ENCODE measurements at places on chromosomes 2 and 18.

GRCh38 chr18:59715445-59715844, 18.2 kb upstream of the CCBE1 start:
- no peak for DNase-seq

DNA sequence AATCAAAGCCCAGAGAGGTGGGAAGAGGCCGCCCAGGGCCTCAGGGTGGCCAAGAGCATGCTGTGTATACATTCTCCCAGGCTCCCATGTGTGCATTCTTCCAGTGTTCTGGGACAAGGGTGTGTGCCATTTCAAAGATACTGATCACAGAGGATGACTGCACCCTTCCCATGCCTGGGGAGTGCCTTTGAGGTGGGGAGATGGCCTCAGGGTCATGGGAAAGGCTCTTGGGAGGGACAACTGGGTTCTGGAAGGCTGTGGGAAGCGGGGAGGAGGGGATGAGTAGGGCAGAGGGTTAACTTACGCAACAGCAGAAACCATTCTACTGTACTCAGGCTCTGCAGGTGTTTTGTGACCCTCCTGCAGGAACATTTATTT, 40.9 kb downstream of the KLHL29 start:
- DNase-seq: no peak

- DNase-seq: no peak
Observed at GRCh38 chr2:88568179-88568578, 59.1 kb downstream of the EIF2AK3 start.

DNA sequence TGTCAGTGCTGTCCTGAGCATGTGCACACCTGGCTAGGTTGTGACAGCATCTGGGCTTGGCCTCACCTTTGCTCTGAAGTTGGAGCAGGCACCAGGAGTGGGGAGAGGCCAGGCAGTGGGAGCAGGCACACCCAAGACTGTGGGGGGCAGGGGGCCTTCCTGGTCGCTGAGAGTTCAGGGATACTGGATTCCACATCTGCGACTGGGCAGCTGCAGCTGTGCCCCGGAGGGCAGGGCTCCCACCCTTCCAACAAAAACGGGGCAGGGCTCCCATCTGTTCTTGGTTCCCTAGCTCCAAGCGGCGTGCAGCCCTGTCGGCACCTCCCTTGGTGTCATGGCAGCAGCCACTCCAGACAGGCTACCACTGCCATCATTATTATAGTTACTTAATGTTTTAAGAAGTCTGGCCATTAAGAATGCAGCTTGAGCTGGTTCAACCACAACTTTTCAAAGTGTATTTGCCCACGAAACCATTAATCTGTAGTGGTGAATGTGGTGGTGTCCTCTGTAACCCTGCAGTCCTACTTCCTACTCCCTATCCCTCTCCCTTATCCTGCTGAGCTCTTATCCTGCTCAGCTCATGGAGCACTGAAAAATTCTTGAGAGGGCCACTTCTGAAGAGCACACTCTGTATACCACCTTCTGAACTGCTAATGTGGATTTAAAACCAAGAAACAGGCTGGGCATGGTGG, 48.0 kb upstream of the RAB1A start:
- no peak for DNase-seq

DNA sequence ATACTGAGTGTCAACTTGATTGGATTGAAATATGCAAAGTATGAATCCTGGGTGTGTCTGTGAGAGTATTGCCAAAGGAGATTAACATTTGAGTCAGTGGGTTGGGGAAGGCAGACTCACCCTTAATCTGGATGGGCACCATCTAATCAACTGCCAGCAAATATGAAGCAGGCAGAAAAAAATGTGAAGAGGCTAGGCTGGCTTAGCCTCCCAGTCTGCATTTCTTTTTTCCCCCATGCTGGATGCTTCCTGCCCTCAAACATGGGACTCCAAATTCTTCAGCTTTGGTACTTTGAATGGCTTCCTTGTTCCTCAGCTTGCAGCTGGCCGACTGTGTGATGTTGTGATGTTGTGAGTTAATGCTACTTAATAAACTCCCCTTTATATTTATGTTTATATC, 577.4 kb downstream of the CPS1 start:
- no peak for DNase-seq

DNA sequence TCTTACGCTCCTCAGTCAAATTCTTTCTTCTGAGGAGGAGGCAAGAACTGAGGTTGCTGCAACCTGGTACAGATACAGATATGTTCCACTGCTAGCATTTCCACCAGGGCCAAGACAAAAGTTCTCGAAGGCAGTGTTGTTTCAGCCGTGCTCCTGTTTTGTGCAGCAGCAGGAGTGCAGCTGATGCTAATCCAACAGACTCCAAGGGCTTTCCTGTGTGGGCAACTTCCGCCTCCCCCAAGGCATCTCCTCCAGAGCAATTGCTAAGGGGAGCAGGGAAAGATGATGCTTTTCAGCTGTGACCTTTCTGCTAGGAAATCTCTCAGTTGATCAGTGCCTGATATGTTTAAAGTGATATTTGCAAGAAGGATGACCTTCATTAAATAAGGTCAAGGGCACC, 52.6 kb upstream of the DAPL1 start:
- DNase-seq: no peak

- peak; percentile 94 for DNase-seq
Observed at GRCh38 chr2:101400048-101400447, 12.7 kb upstream of the CREG2 start.

GRCh38 chr18:33817096-33817495, 239.1 kb downstream of the ASXL3 start:
- DNase-seq: peak; percentile 64

DNA sequence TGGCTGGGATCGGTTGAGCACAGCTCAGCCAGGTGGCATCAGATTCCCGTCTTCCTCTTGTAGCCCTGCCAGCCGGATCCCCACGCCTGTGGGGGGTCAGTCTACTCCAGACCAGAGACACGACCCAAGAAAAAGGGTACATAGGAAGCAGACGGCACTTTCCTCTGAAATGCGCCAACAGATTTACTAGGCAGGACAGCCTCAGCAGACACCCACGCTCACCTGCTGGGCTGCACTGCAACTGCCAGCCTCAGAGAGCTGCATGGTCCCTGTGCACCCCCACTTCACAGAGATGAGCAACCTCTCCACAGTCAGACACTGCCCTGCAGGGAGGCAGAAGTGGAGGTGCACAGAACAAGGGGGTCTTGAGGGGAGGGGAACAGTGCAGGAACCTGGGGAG, 75.7 kb upstream of the OTOS start:
- no peak for DNase-seq

DNA sequence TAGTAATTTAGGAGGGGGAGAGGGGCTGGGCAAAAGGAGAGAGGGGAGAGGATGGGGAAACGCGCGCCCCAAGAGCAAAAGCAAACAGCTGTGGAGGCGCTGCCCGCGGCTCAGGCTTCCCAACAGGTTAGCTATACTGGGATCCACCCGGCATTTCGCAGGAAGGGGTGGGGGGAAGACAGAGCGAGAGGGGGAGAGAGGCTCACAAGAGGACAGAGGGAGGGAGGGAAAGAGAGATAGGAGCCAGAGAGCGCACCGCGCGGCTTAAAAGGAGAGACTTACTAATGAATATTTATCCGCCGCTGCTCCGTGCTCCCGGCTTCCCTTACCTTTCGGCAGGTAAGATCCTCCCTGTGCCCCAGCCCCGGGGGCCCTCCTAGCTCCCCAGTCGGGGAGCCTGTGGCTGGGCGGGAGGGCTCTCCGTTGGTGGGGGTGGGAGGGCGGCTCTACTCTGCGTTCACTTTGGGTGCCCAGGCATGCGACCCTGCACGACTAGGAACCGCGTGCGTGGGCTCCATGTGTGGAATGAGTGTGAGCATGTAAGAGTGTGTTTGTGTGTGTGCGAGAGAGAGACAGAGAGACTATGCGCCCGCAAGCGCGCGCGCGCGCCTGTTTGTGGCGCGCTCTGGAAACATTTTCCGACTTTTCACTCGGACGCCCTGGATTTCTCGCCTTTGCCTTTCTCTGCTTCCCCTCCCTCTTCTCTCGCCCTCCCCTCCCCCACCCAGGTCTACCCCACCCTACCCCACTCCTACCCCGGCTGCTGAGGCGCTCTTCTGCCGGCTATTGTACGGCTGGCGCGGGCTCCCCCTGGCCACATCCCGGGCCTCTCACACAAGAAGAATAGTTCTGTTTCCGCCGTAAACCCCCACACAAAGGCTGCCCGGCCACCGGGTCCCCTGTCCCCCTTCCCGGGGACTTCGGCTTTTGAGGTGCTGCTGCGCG, 7.2 kb upstream of the SIX3 start:
- no peak for DNase-seq

GRCh38 chr2:217994776-217995274, 8.0 kb downstream of the TNS1 start:
- DNase-seq: no peak

DNA sequence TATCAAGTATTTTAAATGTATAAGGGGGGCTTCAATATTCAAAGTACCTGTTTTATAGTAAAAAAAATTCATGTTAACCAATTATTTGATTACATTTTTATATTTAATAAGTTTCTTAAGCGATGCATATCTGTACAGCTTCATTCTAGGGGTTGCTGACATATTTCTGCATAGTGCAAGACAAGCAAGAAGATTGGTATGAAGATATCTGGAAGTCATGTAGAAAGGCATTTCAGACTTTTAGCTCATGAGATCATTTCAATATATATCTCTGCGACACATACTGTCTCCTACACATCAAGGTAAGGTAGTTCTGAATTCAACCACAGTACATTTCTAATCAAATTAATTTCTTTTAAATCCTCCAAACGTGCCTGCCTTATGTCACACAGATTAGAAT, 73.1 kb downstream of the MEMO1 start:
- DNase-seq: no peak

DNA sequence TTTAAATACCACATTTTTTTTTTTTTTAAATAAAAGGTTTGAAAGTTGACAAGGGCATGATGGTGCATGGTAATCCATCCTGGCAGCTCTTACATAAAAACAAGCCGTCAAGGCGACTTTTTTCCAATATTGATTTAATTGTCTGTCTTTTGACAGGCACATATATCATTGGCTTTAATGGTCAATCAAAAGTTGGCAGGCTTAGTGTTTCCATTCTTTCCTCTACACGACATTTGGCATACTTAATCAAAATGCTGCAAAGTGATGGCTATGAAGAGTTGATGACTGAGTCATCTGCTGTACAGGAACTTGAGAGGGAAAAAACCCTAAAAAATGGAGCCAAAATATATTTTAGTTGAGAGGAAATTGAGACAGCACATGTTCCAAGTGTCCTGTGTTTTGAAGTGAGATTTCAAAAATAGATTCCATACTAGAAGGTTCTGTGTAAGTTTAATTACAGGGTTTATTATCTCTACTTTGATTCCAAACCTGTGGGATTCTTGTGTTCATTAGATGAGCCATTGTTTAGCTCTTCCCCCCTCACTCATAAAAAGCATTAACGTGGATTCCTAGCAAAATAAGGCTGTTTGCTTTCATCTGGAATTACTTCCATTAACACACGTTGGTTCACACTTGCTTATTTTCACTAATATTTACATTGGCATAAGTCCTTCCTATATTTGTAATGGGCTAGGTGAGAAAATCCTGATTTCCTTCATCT, 3.2 kb downstream of the TSHZ1 start:
- DNase-seq: no peak
